Fibroblast of skin of left biceps (primary cell): ENCODE measurements at places on chromosomes 5 and 9.

DNA sequence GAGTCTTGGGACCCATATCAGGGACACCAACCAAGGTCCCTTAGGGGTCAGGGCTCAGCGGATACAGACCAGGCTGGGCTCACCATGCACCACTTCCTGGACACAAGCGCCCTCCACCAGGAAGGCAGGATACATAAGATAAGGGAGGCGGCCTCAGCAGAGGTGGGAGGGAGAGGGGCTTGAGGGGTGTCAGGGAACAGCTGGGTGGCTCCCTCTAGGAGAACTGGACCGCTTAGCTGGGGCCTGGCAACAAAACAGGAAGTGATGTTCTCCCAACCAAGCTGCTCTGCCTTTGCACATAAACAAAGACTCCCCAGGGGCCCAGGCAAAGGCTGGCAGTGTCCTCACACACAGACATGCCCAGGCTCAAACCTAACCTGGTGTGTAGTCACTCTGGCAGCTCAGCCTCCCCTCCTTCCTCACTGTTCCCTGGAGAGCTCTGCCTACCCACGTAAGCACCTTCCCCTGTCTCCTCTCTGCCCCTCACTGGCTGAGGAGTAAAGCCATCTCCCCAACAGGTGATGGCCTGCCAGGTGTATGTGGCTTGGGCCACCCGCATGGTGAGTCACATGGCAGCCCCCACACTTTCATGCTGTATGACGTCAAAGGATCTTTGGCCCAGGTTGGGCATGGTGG, 5.8 kb upstream of the BICD2 start:
- DNase-seq: no peak

DNA sequence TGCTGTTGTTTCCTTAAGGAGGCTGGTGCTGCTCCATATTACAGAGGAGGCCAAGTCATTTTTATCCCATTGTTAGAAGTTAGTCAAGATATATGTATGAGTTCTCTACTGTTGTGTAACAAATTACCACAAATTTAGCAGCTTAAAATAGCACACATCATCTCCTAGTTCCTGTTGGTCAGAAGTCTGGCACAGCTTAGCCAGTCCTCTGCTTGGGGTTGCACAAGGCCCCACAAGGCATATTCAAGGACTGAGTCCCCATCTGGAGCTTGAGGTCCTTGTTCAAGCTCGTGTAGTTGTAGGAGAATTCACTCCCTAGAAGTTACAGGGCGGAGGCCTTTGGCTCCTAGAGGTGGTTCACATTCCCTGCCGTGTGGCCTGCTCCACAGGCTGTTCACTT, 14.7 kb downstream of the MTAP start:
- DNase-seq: no peak

GRCh38 chr9:130912932-130913598, 16.5 kb upstream of the QRFP start:
- DNase-seq: no peak

- no peak for DNase-seq
Measured at GRCh38 chr9:8732367-8733075, 932.9 kb upstream of the DMAC1 start.

DNA sequence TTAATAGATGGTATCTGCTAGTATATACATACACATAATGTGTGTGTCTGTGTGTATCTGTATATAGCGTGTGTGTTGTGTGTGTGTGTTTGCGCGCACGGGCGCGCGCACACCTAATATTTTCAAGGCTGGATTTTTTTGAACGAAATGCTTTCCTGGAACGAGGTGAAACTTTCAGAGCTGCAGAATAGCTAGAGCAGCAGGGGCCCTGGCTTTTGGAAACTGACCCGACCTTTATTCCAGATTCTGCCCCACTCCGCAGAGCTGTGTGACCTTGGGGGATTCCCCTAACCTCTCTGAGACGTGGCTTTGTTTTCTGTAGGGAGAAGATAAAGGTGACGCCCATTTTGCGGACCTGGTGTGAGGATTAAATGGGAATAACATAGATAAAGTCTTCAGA, 757 bp downstream of the FXN start:
- DNase-seq: no peak

GRCh38 chr9:118595719-118596305, 773.4 kb downstream of the BRINP1 start:
- DNase-seq: no peak

DNA sequence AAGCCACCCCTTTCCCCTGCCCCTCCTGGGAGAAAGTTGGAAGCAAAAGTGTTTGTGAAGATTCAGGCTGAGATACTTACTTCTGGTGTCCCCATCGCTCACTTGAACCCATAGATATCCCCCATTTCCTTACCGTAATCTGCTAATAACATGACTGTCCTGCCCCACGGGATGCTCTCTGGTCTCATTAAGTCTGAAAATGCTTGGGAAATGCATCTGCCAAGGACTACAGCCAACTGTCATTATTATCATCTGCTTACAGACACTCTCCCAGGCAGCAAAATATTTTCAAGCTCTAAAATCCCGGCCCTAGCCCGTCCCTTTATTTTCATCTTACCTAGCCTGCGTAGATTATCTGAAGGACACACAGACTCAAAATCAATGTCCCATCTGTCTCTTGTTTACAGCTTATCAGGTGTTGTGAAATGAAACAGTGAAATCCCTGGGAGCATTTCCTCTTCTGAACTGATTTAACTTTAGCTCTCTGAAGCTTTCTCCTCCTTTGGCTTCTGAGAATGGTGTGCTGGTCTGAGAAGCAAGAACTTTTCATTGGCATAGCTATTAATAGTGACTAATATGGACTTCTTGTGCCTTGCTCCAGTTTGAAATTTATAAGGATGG, 126.9 kb upstream of the OSMR start:
- no peak for DNase-seq

- DNase-seq: no peak
Measured at GRCh38 chr5:115578657-115579056, 23.6 kb downstream of the TICAM2 start.

DNA sequence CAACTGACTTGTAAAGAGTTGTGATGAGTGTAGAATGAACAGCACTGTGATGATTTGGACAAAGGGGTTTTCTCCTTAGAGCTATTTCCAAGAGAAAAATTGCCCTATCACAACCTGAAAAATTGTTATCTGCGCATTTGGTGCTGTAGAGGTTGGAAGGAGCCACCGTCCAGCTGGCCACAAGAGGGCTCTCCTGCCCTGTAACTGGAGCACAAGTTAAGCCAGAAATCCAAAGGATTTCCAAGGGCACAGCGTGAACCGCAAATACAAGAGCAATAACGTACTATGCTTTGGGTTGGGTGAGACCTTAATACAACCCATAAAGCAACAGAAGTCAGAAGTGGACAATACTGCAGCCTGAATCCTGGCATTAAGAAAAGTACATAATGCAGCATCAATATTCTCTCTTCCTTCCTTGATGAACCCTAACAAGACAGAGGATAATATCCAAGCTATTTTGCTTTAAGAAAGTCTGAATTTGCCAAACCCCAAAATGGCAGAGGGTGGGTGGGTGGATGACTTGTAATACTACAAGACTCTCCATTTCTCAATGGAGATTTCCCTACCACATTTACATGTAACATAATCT, 56.8 kb upstream of the SMIM32 start:
- peak; percentile 13 for DNase-seq

DNA sequence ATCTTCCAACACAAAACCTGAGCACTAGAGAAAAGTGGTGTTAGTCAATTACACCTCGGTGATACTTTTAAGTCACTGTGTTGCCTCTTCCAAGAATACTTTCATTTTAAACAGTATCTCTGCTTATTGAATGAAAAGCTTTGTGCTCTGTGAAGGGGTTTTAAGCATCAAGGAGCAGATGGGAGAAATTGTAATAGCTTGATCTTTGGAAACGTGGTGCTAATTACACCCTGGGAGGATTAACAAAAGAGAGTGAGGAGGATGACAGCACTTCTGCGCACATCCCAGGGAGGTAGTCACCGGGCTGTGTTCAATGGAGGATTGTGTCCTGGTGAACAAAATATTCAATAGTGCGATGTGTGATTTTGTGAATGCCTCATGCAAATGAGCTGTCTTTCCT, 477.4 kb upstream of the ADAMTS16 start:
- no peak for DNase-seq

GRCh38 chr9:27715651-27716050, 142.4 kb upstream of the C9orf72 start:
- DNase-seq: no peak

- DNase-seq: no peak
Measured at GRCh38 chr9:23686896-23687295, 139.1 kb downstream of the ELAVL2 start.

DNA sequence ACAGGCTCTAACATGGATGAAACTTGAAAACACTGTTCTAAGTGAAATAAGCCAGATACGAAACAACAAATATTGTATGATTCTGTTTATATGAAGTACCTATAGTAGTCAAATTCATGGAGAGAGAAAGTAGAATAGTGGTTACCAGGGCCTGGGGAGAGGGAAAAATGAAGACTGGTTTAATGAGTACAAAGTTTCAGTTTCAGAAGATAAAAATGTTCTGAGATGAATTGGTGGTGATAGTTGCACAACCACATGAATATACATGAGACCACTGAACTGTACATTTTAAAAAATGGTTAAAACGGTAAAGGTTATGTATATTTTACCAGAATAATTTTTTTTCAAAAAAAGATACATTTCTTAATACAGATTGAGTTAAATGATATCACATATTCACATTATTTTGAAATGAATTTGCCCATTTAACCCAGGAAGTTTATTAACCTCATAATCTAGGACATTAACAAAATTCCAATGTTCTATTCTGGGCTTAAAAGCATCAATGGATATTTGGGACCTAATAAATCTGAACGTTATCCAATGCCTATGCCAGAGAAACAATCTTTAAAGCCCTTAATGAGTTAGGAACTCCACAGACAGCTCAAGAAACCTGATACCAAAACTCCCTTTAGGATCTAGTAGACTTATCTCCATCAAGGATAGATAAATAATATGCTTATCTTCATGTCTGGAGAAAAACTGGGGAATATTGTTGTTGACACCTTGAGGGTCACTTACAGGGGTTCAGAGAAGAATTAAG, 521.3 kb downstream of the EFNA5 start:
- DNase-seq: no peak

GRCh38 chr9:83266666-83267496, 203.9 kb upstream of the RASEF start:
- no peak for DNase-seq

DNA sequence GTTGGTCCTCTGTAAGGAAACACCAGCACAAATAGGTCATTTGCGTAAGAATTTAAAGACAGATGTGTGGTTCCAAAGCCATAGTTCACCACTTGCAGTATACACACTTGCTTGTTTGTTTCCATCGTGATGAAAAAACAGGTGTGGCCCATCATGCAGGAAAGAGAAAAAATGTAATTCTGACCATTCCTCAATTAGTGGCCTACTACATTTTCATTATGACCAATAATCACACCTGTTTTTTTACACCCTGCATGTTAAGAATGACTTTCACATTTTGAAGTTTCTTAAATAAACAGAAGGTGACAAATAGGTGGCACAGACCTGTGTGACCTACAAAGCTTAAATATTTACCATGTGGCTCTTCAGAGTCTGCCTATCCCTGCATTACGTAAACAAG, 2.2 kb upstream of the ICE1 start:
- DNase-seq: no peak

DNA sequence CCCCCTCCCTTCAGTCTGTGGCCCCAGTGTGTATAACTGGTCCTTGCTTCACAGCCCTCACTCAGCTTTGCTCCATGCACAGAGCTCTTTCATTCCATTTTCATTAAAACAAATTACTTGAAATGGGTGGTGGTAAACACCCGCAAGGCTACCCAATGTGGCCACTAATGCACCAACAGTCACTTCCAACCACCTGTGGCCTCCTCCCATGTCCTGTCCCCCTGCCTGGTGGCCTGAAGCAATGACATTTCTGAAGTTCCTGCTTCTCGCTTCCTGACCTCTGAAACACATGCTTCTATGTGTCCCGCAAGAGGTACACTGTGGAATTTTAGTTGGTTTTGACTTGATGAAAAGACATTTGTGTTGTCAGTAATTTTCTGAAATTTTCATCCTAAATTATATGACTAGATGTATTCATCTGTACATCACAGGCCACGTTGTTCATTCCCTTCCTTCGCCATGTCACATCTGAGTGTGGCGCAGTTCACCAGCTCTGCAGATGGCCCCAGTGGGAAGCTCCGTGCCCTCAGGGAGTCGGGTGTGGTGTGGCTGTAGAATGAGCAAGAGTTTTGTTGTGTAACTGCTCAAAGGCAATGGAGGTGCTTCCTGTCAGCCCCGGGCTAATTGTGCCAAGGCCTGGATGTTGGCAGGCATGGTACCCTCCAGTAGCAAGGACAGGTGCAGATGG, 9.6 kb downstream of the ROPN1L start:
- no peak for DNase-seq

GRCh38 chr9:21395778-21396717, 10.8 kb upstream of the IFNA2 start:
- DNase-seq: no peak

DNA sequence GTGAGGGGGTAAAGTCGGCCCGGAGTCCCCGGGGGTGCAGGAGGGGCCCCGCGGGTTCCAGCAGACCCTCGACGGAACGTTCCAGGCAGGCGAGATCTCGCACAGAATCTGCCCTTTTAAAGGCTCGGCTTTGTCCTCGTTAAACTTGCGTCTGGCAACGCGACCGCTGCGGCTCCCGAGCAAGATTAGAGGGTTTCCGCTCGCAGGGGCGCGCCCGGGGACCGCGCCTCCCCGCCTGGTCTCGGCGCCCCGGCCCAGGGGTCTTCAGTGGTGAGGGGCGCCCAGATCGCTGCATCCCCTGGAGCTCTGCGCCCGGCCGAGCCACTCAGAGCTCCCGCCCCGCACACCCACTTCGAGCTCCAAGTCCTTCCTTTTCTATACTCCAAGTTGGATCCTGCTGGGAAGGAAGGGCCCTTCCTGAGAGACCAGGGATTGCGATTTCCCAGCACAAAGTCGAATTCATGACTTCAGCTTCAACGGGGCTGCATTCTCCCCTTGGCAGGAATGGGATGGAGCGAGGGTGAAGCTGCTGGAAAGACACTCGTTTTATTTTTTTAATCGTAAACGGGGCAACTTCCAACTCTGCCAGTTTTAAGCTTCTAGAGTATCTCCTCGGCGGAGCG, 11.3 kb downstream of the PROP1 start:
- DNase-seq: no peak
